Activated CD4-positive, alpha-beta T cell treated with anti-CD3 and anti-CD28 coated beads for 36 hours (primary cell): ENCODE measurements at places on chromosomes 4 and X. TPM values are rescaled to one million over a fixed set of nuclear protein-coding genes. Genes with fewer than 3 reads are reported as not detected.

CT45A10 gene
- total RNA-seq = not detected

TEC gene
- 3.5 TPM for total RNA-seq

CCDC160 gene
- not detected for total RNA-seq

DNA sequence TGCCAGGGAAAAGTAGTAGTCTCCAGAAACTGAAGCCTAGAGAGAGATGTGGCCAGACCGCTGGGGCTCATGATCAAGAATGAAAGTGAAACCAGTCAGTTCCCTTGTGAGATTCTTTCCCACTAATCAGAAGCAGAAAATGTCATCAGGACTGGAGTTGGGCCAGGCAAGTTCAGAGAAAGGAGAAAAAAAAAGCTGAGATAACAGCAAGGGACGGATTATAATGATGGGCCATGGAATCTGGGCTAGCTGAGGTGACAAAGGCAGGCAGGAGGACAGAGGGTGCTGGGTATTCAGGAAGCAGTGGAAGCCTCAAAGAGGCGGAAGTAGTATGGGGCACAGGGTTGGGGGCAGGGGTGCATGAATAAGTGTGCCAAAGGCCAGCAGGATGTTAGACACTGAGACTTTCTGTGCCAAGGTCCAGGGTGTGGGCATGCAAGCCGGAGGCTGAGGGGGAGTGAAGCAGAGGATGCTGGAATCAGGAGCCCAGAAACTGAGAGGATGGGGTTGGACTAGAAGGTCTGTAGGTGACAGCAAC, 2.5 kb downstream of the CXorf38 start:
- peak overlapping the region; percentile 79 for H3K4me3 ChIP-seq
- DNase-seq = peak; percentile 59
- H3K27me3 ChIP-seq = no peaks in the 10 kb centered on the region

GRCh38 chr4:152243896-152244595, 291.8 kb downstream of the FBXW7 start:
- peaks cover 34% of the 10 kb centered on the region for H3K4me1 ChIP-seq
- H3K36me3 ChIP-seq = no peaks in the 10 kb centered on the region
- no peaks in the 10 kb centered on the region for H3K27me3 ChIP-seq
- H3K4me3 ChIP-seq = no peak overlapping the region
- peak overlapping the region; percentile 1 for H3K27ac ChIP-seq

GRCh38 chrX:48025561-48025960, 18.8 kb downstream of the SPACA5 start:
- H3K27ac ChIP-seq = no peak overlapping the region
- DNase-seq = peak; percentile 50
- no peaks in the 10 kb centered on the region for H3K27me3 ChIP-seq
- no peak overlapping the region for H3K4me3 ChIP-seq

GRCh38 chr4:139913995-139914598, 239.9 kb downstream of the MAML3 start:
- no peak for DNase-seq
- H3K4me3 ChIP-seq = no peak overlapping the region
- H3K4me1 ChIP-seq = no peaks in the 10 kb centered on the region
- H3K36me3 ChIP-seq = no peaks in the 10 kb centered on the region
- no peak overlapping the region for H3K27ac ChIP-seq

- no peaks in the 10 kb centered on the region for H3K27me3 ChIP-seq
- H3K27ac ChIP-seq = no peak overlapping the region
- no peak overlapping the region for H3K4me3 ChIP-seq
- DNase-seq = no peak
- H3K4me1 ChIP-seq = no peaks in the 10 kb centered on the region
- no peaks in the 10 kb centered on the region for H3K36me3 ChIP-seq
Measured at GRCh38 chrX:123339221-123339905, 155.3 kb downstream of the GRIA3 start.

DNA sequence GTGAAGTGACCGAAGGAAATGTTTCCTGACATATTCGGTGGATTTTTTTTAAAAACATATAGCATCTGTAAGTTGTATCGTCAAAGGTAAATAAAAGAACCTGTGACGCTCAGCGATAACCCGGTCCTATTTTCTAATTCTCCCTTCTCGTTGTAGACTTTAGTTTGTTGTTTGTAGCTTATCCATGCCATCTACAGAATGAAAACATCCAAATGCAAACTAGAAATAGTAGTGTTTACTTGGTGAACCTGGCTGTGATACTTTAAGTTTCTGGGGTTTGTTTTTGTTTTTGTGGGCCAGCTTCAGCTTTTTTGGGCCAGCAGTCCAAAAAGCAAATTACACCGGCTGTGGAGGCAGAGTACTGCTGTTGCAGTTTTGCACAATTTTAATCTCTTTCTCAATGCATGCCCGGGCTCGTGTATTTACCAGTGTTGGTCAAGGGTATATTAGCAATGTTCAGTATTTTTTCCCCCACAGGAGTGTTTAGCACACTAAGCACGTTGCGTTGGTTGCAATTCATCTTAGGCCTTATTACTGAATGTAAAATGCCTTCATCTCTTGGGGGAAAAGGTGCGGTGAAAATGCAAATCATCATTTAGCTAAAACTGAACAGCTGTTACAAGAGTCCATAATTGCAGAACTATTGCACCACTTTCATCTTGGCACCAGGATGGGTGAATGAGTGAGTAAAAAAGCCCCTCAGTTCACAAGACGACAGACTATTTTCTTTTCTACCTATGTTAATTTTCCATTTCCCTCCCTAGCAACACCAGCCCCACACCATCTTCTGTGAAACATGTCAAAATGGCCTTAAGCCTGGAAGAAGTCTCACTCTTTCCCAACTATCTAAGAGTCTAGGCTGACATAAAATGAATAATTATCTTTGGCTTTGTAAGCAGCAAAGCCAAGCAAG, 1.7 kb upstream of the CNOT6L start:
- H3K27ac ChIP-seq = peak overlapping the region; percentile 97
- H3K27me3 ChIP-seq = no peaks in the 10 kb centered on the region
- peaks cover 40% of the 10 kb centered on the region for H3K4me1 ChIP-seq
- peak overlapping the region; percentile 99 for H3K4me3 ChIP-seq
- H3K36me3 ChIP-seq = peaks cover 35% of the 10 kb centered on the region

- no peak for DNase-seq
- H3K36me3 ChIP-seq = no peaks in the 10 kb centered on the region
- H3K4me3 ChIP-seq = no peak overlapping the region
- H3K27me3 ChIP-seq = no peaks in the 10 kb centered on the region
Measured at GRCh38 chr4:23774909-23775308, 114.9 kb downstream of the PPARGC1A start.

DNA sequence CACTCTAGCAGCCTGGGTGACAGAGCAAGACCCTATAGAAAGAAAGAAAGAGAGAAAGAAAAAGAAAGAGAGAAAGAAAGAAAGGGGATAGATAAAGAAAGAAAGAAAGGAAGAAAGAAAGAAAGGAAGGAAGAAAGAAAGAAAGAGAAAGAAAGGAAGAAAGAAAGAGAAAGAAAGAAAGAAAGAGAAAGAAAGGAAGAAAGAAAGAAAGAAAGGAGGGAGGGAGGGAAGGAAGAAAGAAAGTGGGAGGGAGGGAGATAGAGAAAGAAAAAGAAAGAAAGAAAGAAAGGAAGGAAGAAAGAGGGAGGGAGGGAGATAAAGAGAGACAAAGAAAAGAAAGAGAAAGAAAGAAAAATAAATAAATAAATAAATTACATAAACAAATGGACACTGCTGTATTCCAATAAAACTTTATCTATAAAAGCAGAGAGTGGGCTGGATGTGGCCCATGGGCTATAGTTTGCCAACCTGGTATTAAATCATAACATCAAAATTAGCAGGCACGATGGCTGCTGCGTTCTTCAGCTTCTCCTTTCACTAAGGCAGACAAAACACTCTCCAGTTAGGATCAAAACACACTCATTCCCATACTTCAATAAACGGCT, 165.0 kb downstream of the ZNF674 start:
- DNase-seq = no peak
- no peak overlapping the region for H3K27ac ChIP-seq
- peaks cover 10% of the 10 kb centered on the region for H3K4me1 ChIP-seq
- H3K36me3 ChIP-seq = no peaks in the 10 kb centered on the region
- H3K4me3 ChIP-seq = no peak overlapping the region

DNA sequence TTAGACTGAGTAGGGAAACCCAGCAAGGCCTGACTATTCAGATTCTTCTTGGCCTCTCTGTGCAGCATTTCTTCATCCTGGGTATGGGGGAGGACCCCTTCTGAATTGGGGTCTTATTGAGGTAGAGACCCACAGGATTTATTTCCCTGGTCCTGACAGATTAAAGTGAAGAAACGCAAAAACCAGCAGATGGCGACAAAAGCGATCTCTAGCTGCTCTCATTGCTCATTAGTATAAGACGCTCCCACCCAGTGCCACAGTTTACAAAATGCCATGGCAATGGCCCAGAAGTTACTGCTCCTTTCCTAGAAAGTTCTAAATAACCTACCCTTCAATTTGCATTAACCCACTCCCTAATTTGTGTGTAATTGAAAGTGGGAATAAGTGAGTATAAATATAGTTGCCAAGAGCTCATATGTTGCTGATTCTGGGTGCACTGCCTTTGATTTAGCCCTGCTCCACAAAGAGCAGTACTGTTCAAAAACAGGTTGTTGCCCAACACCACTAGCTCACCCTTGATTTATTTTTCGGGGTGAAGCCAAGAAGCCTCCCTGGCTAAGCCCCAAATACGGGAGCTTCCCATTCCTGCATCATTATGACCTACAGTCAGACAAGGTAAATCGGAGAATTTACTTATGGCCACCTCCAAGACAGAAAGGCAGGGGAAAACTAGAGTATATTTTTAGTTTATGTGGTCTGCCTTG, 3.7 kb upstream of the BEX4 start:
- peaks cover 3% of the 10 kb centered on the region for H3K27me3 ChIP-seq
- no peak overlapping the region for H3K4me3 ChIP-seq
- H3K27ac ChIP-seq = no peak overlapping the region
- DNase-seq = peak; percentile 59
- no peaks in the 10 kb centered on the region for H3K36me3 ChIP-seq
- peaks cover 3% of the 10 kb centered on the region for H3K4me1 ChIP-seq

- no peak for DNase-seq
- no peak overlapping the region for H3K4me3 ChIP-seq
- no peaks in the 10 kb centered on the region for H3K27me3 ChIP-seq
- H3K4me1 ChIP-seq = no peaks in the 10 kb centered on the region
- H3K27ac ChIP-seq = no peak overlapping the region
Measured at GRCh38 chr4:73892966-73893365, 23.8 kb downstream of the CXCL1 start.

GRCh38 chrX:15769300-15769954, 20.9 kb upstream of the ZRSR2 start:
- no peak for DNase-seq
- no peak overlapping the region for H3K27ac ChIP-seq
- peaks cover 14% of the 10 kb centered on the region for H3K36me3 ChIP-seq
- H3K4me1 ChIP-seq = peaks cover 12% of the 10 kb centered on the region
- H3K4me3 ChIP-seq = no peak overlapping the region

- no peaks in the 10 kb centered on the region for H3K36me3 ChIP-seq
- DNase-seq = no peak
- H3K4me1 ChIP-seq = peaks cover 25% of the 10 kb centered on the region
- peak overlapping the region; percentile 21 for H3K4me3 ChIP-seq
- H3K27ac ChIP-seq = peak overlapping the region; percentile 47
Measured at GRCh38 chr4:159077702-159078495, 25.0 kb upstream of the RAPGEF2 start.

DNA sequence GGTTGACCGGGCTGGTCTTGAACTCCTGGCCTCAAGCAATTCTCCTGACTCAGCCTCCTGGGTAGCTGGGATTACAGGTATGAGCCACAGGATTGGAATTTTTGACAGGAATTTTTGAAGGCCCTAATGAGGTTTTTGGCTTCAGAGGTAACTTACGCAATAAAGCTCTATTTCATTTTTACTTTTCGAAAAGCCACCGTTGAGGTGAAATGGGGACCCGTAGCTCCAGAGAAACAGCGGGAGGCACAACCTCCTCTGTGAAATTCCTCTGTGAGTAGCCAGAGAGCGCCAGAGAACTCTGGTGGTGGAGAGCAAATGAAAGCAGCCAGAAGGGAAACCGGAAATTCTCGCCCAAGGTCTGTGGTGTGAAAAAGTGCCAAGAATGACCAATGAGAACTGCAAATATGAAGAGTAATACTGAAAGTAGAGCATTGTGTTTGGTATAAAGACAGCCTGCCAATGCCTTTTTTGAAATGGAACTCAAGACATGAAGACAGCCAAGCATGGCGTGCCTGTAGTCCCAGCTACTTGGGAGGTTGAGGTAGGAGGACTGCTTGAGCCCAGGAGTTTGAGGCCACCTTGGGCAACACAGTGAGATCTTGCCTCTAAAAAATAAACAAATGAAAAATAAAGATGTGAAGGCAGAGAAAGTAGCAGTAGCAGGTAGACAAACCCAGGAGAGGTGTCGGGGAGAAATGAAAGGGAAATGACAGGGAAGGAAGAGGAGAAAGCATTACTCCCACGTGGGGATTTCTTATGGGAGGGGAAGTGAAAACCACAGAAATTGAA, 33.0 kb upstream of the TMEM131L start:
- no peaks in the 10 kb centered on the region for H3K36me3 ChIP-seq
- peak overlapping the region; percentile 93 for H3K27ac ChIP-seq
- H3K4me3 ChIP-seq = peak overlapping the region; percentile 68
- DNase-seq = peak; percentile 86
- no peaks in the 10 kb centered on the region for H3K27me3 ChIP-seq
- peaks cover 62% of the 10 kb centered on the region for H3K4me1 ChIP-seq

DNA sequence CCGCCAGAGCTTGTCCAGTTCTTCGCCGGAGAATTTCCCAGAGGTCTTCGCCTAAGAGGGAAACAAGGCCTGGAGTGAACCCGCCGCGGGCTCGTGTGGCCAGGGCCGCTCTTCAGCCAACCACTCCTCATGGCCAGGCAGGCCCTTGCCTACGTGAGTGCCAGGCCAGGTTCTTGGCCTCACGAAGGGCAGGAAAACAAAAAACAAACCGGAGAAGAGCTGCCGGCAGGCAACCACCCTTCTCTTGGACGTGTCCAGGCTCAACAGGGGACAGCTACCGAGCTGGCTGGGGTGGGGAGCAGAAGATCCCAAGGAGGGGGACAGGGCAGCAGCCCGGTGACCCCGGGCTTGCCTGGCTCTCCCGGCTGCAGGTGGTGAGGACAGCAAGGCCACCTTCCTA, 13.3 kb downstream of the LRPAP1 start:
- H3K4me3 ChIP-seq = no peak overlapping the region
- no peak overlapping the region for H3K27ac ChIP-seq
- no peak for DNase-seq
- H3K4me1 ChIP-seq = no peaks in the 10 kb centered on the region
- H3K27me3 ChIP-seq = no peaks in the 10 kb centered on the region
